ENCODE measurements at places on chromosomes 2 and 18. TPM values are rescaled to one million over a fixed set of nuclear protein-coding genes. Genes with fewer than 3 reads are reported as not detected.

Gene RND3
- polyA plus RNA-seq, result 38.0 TPM

Gene RIOK3
- polyA plus RNA-seq, result 64.3 TPM

Gene CCDC74B
- 0.66 TPM for polyA plus RNA-seq

GRCh38 chr2:189933911-189934399 lies 128.6 kb downstream of the MSTN start:
- DNase-seq, result peak; percentile 32

- no peak for DNase-seq
These were observed 72.9 kb downstream of the C1QL2 start for GRCh38 chr2:119085613-119086012.

DNA sequence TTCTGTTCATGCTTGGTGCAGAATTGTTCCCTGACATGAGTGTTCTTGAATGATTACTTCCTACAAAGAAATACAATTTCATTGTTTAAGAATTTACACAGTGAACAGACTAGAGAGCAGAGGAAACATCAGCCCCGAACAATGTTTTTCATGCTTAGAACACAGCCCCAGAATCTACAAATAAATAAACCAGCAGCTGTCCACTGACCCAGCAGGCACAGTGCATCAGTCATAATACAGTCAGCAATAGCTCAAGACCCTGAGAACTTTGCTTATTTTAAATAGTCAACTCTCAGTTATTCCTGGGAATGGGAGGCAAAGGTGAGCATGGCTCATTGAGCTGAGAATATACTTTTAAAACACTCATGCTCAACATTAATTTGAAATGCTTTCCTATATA lies 38.4 kb downstream of the XIRP2 start:
- DNase-seq, result no peak

GRCh38 chr2:64987001-64987955 lies 1.9 kb upstream of the SLC1A4 start:
- DNase-seq, result no peak

Measured in muscle of back (tissue), 13 donors.